ENCODE measurements at places on chromosomes 2 and 18.

GRCh38 chr2:133377021-133377481, 191.2 kb downstream of the NCKAP5 start:
- no peak for DNase-seq

DNA sequence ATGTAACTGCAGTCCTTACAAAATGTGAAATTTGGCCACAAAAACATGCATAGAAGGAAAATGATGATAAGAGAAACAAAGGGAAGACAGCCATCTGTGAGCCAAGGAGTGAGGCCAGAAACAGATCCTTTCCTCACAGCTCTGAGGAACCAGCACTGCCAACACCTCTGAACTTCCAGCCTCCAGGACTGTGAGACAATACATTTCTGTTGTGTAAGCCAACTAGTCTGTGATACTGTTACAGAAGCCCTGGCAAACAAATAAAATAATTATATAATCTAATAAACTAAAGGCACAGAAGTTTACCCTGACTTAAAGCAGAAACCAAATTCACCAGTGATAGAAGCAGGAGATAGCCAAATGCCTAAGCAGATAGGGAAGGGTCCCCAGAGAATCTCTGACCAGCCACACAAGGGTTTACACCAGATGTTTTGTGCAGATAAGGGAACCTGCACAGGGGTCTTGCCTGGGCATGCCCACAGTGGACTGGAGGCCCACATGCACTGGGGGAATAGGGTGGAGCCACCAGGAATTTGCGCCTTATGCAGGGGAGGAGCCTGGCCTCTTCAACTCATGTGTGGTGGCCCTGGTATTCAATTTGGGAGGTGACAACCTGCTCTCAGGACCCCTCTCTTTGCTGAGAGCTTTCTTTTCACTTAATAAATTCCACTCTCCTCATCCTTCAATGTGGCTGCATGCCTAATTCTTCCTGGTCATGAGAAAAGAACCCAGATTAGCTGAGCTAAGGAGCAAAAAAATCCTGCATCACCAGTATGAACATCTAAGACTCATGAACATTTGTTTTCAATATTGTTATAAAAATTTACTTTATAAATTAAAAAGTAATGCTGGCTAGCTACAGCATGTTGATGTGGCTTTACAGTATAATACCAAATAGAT, 3.8 kb upstream of the GCC2 start:
- DNase-seq, result no peak

- DNase-seq, result no peak
These were observed 17.2 kb downstream of the ITGA4 start for GRCh38 chr2:181474222-181474881.

- no peak for DNase-seq
These were observed 231.9 kb upstream of the SIX2 start for GRCh38 chr2:45241061-45241561.

DNA sequence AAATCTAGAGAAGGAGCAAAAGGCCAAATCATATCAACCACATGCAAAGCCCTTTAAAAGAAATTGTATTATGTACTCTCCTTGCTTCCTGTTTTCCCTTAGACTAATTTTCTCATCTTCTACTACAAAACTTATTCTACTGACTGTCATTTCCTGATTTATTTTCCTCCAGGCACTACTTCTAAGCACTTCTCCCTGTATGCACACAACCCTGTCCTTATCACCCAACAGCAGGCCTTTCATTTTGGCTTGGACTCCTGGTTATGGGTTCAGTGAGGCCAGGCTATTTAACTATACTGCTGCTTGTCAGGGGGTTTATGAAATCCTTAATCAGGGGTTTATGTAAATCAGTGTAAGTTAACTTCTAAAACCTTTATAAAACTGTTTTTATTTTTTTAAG, 205.1 kb upstream of the FAM98A start:
- DNase-seq, result no peak

GRCh38 chr2:74571058-74571457, 16.5 kb downstream of the DOK1 start:
- DNase-seq, result no peak

Data from upper lobe of right lung (tissue), 1 donor.